ENCODE measurements at places on chromosomes 6 and 20.

GRCh38 chr6:168020242-168020641 is 22.8 kb downstream of the KIF25 start:
- no peak for DNase-seq

- DNase-seq: no peak
Measured at GRCh38 chr6:48325701-48326100, 214.7 kb upstream of the PTCHD4 start.

DNA sequence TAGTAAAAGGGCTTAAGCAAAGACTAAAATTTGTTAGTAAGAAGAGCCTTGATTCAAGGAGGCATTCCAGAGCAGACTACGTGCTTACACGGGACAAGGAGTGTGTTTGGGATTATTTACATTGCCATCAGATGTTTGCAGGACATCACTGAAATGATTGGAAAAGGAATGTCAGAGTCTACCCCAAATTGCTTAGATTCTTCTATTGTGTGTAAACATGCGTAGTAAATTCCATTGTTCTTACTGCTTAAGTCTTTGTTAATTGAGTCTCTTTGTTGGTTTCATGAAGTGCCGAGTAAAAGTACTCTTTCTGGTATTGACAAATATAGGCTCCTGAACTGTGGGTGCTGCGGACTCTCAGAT is 60.5 kb downstream of the CD83 start:
- DNase-seq: no peak

- no peak for DNase-seq
Measured at GRCh38 chr6:144477856-144478255, 192.7 kb downstream of the UTRN start.

- no peak for DNase-seq
Measured at GRCh38 chr20:21677781-21678180, 27.7 kb upstream of the PAX1 start.

GRCh38 chr20:10584371-10584770 is 89.4 kb downstream of the JAG1 start:
- DNase-seq: no peak

DNA sequence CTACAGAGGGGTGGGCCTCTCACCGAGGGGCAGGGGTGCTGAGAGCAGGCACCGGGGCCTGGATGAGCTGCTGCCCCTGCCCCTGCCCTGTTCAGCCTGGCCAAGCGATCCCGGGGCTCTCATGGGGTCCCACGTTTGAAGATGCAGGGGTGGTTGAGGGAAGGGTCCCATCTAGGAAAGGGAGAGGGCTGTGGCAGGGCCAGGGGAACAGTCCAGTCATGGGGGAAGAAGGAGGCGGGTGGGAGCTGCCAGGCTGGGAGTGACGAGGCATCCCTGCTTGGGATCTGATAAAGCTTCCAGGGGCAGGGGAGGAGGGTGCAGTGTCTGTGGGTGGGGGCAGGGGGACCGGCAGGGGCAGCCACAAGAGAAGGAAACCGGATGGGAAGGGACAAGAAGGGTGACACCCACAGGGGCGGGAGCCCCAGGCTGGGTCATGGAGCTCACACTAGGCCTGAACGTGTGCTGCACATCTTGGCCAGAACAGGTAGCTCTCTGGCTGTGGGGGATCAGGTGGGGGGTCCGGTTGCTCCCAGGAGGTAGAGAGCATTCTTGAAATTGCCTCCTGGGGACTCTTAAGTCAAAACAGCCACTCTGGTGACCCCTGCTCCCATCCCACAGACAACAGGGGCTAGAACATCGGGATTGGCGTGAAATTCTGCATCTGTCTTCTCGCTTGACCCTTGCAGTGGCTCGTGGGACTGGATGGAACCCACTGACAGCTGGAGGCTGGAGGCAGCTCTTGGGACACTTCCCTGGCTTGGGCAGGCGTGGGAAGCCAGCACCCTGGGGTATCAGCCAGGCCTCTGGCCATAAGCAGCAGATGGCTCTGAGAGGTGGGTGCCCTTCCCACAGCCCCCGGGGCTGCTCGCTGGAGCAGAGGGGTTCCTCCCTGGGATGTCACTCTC is 58.0 kb upstream of the GATA5 start:
- DNase-seq: no peak

DNA sequence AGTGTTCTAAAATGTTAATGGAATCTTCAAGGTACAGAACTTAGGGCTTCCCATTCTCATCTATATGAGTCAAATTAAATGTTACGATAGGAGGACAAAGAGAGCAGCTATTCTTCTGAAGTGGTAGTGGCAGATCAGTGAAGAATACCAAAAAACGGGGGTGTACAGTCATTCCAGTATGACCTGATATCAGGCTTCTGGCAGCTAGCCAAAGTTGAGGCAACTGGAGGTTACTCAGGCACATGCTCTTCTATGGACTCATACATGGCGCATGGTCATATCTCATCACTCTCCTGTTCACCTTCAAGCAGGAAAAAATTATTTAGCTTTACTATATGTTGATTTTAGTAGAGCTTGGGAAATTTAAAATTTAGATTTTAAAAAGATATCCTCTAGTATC is 1608.8 kb downstream of the GRIK2 start:
- no peak for DNase-seq

DNA sequence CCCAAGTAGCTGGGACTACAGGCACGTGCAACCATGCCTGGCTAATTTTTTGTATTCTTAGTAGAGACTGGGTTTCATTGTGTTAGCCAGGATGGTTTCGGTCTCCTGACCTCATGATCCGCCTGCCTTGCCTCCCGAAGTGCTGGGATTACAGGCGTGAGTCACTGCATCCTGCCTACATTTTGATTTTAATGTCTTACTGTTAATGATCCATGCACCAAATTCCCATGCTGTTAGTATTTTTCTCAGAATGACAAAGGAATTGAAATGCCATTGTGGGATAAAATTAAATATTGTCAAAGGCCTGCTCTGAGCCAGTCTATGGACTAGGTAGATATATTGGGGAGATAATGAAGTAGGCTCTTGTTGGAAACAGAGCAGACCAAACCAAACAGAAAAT is 28.2 kb downstream of the CBFA2T2 start:
- DNase-seq: no peak

DNA sequence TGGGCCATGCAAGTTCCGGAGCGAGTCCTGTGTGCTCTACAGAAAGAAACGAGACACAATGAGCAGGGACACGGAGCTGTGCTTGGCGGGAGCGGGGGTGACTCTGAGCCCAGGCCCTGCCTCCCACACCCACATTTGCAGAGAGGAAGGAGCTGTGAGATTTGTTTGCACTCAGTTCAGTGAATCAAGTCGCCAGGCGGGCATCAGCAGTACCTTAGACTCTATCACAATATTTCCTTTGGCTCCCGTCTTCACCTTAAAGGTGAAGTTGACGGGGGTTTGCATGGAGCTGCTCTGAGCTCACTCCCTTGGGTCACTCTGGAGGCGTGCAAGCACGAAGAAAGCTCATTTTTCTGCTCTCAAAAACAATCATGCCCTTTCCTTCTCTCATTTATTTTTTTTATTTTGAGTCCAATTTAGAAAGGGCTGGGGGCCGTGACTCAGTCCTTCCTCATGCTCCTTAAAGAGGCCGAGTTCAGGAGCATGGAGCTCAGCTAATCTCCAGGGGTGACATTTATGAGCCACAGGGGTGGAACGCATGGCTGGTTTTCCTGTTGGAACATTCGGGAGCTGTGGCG is 188.2 kb downstream of the NFATC2 start:
- no peak for DNase-seq

GRCh38 chr20:48165401-48165685 is 380.1 kb upstream of the SULF2 start:
- DNase-seq: no peak

GRCh38 chr6:106112433-106112832 is 26.3 kb downstream of the PRDM1 start:
- no peak for DNase-seq

GRCh38 chr20:25017257-25017803 is 24.8 kb upstream of the APMAP start:
- no peak for DNase-seq

DNA sequence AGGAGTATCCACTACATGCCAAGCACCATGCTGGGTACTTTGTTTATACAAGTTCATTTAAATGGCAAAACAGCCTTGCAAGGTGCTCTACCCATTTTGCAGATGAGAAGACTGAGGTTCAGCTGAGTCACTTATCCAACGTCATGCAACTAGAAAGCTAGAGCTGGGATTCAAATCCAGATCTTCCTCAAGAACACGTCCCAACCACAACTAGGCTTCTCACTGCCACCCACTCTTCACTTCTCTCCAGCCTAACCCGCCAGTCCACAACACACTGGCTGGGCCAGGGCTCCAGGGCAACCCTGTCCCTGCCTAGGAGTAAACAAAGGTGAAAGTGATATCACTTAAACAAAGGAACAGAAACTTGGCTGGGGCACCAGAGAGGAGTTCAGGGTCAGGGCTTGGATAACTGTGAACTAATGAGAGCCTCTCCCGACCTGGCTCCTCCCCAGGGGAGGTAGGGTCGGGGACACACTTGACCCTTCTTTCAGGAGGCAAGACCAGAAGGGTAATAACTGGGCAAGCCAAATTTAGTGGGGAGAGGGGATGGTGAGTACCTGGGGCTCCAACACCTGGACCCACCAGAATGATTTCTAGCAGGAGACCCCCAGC is 7.9 kb downstream of the SDC4 start:
- DNase-seq: no peak

GRCh38 chr6:81589465-81590313 is 162.8 kb downstream of the TENT5A start:
- DNase-seq: no peak

GRCh38 chr6:167787896-167788562 is 38.7 kb upstream of the AFDN start:
- DNase-seq: no peak

GRCh38 chr20:49381558-49382493 is 100.6 kb downstream of the KCNB1 start:
- no peak for DNase-seq

DNA sequence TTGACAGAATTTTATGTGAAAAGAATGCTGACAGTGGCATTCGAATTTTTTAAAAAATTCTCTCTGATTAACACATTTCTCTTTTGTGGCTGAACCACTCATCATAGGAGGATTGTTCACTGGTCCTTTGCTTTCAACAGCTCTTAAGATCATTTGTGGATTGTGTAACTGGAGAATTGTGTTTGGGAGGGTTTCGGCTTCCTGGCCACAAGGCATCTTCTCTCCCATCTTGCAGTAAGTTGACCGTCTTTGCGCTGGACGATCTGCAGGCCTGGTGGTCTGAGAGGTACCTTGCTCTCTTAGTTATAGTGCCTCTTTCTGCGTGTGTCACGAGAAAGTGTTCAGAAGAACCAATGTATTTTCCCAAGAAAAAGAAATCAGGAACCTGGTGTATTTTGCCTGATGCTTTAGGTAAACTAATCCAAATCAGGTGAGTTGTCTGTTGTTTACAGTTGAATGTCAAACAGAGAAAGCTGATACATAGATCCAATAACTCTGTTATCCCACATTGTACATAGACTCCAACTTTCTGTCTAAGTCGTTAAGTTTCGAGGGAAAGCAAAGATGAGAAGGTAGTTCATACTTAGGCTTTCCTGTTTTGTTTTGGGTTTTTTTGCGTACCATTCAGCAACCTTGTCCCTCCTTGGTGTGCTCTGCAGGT is 14.8 kb upstream of the EXOC2 start:
- DNase-seq: no peak

- DNase-seq: no peak
Measured at GRCh38 chr20:49905415-49906091, 9.8 kb downstream of the SPATA2 start.

DNA sequence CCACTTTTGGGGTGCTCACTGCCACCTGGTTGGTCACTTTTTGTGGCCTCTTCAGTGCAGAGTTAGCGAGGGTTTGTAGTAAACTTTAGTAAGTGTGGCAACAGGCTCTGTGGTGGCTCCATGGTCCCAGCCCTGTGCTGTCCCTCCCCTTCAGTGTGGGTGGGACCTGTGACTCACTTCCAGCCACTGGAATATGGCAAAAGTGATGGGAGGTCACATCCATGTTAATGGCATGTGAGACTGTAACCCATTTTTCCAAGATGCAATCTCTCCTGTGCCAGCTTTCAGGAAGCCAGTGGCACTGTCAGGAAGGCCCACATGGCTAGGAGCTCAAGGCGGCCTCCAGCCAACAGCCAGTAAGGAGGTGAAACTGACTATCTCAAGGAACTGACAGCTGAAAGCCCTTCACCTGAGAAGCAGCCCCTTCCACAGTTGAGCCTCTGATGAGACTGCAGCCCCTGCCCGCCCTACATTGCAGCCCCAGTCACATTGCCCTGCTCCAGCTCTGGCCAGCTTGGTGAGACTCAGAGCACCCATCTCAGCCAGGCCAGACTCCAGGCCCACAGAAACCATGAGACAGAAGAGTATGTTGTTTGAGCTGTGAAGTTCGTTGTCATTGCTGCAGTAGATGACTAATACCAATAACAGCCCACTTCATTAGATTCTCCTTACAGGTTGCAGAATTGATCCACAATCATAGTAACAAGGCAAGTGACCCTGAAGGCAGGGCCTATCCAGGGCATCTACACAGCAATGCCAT is 13.1 kb upstream of the CST7 start:
- no peak for DNase-seq

DNA sequence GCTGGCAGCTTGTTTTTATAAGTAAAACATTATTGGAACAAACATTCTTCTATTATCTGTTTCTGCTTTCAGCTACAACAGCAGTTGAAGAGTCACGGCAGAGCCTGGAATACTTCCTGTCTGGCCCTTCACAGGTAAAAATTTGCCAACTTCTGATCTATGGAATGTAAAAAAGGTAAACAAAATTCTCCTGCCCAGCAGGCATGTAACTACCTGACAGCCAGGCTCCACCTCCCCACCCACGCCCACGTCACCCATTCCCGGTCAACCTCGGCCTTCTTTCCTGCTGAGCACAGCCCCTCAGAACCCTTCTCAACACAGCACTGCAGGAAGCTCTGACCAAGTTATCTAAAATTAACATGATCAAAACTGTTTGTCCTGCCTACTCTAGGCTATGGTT is 166.0 kb downstream of the DLL1 start:
- DNase-seq: no peak

DNA sequence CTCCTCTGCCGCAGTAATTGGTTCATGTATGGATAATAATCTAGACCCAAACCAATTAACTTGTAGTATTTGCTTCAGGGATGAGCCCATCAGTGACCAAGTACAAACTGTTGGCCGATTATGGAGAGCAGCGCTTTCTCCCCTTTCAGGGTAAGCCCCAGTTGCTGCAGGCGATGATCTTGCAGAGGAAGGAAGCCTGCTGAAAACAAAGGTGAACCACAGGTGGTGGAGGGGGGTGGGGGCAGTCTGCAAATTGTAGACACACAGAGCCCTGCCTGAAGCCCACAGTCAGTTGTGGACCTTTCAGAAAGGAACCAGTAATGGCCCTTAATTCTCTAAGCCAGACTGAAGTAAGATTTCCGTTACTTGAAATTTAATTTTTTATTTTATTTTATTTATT is 167.9 kb upstream of the JARID2 start:
- peak; percentile 54 for DNase-seq

DNA sequence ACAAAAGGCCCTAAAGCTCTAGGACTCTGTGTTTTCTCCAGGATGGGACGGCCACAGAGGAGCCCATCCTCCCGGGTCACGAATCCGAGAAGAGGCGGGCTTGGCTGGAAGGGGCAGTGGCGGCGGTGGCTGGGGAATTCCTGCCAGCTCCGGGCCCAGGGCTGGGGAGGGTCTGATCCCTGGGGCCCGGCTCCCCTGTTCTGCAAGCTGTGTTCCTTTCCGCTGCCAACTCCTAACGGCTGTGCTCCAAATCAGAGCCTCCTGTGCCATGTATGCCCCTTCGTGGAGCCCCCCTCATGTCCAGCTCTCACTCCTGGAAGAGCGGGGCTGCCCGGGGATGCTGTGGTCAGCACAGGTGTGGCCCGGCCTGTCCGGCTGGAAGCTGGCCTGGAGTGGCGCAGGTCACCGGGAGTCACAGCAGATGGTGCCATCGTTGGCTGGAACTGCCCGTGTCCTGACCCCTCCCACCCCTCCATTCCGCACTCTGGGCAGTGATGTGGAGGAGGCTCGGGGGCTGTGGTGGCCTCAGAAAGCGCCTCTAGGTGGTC is 88.2 kb upstream of the MPC1 start:
- DNase-seq: no peak

Data from neuronal stem cell (in vitro differentiated cells).